LHCN-M2 (cell line): ENCODE measurements at places on chromosomes 5 and 9. TPM values are rescaled to one million over a fixed set of nuclear protein-coding genes. Genes with fewer than 3 reads are reported as not detected.

DNA sequence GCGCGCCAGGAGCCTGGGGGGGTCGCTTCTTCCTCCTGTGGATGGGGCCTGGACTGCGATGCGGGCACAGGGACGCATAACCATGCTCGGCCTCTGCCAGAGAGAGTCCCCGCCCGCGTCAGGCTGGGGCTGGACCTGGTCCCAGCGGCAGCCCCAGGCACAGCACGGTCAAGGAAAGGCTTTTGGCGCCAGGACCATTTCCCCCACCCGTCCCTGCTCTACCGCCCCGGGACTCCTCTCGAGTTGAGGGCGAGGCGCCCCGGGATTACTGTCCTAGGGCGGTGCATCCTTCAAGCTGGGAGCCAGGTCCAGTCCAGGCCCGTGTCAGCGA, 341 bp downstream of the MXD3 start:
- DNase-seq = no peak

GRCh38 chr5:177270653-177271052, 32.9 kb downstream of the RAB24 start:
- no peak for DNase-seq

The PCDHGB4 gene
- total RNA-seq = 0.69 and 0.71 TPM in 2 replicates

The FRRS1L gene
- under 0.01 TPM in 1 of 2 replicates, not detected in the other for total RNA-seq

The KLHL9 gene
- total RNA-seq = 35.5 and 39.4 TPM in 2 replicates

DNA sequence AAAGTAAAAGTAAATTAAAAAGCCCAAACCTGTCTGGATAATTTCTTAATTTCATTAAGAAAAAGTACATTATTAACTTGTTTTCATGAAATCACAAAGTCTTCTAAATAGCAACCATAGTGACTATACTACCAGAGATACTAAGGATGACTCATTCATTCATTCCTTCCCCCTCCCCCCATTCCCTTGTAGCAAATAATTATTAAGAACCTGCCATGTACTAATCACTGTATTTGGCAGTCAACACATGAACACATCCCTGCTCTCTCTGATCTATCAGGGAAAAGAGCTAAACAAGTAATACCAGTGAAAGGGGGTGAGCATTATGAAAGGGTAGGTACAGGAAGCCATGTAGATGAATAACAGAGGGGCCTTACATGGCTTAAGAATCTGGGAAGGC, 203.9 kb downstream of the CWC27 start:
- DNase-seq = no peak

DNA sequence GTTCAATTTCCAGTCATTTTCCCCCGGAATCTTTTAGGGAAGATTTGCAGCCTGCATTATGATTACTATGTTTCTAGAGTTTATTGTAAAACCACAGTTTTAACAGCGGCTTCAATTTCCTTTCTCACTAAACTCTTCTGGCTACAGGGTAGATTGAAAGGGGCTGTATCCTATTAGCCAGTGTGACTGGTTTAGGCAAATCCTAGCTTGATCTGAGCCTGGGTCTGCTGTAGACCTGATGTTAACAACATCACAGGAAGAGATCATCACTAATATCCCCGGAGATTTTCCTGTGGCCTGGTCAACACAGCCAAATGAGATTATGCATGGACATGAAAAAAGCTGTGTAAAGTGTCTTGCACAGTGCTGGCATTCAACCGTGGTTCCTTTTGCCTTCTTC, 33.4 kb downstream of the STOM start:
- no peak for DNase-seq

- DNase-seq = no peak
These were observed 44.1 kb upstream of the SYNPO start for GRCh38 chr5:150596313-150596712.

The RFK gene
- total RNA-seq = 33.8 and 36.9 TPM in 2 replicates

DNA sequence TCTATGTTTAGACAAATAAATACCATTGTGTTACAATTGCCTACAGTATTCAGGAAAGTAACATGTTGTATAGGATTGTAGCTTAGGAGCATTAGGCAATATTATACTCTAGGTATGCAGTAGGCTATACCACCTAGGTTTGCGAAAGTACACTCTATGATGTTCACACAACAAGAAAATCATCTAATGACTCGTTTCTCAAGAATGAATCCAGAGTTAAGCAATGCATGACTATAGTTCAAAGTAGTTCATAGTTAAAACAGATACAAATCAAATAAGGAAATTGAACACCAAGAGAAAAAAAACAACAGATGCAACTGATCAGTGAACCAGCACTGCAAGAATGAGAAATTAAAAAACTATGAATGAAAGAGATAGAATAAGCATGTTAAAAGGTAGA, 27.6 kb upstream of the ABLIM3 start:
- peak; percentile 66 for DNase-seq

DNA sequence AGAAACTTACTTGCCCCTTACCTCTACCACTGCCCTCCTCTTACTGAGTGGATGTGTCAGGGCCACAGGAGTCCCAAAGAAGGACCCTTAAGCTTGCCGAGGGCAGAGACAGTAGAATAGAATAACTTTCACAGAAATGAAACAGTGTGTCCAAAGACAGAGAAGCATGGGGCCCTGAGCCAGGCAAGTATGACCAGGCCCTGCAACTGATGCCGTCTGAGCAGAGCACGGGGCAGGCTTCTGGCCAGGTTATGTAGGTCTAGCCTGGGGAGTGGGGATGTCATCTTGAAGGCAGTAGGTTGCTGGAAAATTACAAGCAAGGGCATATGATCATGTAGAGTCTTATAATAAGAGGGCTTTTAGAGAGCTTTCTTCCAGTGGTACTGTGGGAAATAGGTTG, 415.4 kb downstream of the KDM4C start:
- DNase-seq = no peak

The NRG2 gene
- not detected in 2 replicates for total RNA-seq

The PALM2AKAP2 gene
- total RNA-seq = 15.8 and 16.5 TPM in 2 replicates

- DNase-seq = no peak
These were observed 149.4 kb upstream of the STK32A start for GRCh38 chr5:147085409-147085808.
